ENCODE measurements at places on chromosomes 5 and 9.

GRCh38 chr9:106417685-106418084 lies 445.3 kb upstream of the ZNF462 start:
- DNase-seq = no peak

DNA sequence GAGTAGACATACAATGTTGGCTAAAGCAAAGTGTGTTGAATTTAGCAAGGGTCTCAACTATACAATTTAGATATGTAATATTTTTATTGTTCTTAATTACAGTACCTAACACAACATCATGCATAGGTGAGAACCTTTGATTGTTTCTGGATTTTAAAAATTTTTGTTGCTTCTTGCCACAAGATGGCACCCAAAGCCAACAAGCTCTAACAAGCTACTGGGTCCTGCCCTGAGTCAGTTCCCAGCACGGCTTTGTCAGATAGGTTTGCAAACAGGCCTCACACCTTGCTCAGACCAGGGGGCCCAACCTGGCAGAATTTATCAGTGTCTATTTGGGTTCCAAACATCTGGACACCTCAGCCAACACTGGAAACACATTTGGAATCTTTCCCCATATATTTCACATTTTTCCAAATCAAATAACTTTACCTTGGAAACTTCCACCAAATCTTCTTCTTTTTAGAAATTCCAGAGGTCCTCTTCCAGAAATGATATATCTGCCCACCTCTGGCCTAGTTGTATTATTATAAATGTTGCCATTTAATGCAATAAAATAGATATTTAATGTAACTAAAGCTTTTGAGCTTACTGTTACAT lies 49.5 kb upstream of the EGFLAM start:
- peak; percentile 74 for DNase-seq

GRCh38 chr9:94554439-94555331 lies at the start of gene PCAT7:
Gene PCAT7 (plus strand): TSS chr9:94555083.
- DNase-seq = peak; percentile 36

- no peak for DNase-seq
Observed at GRCh38 chr9:123228967-123229366, 39.4 kb downstream of the STRBP start.

DNA sequence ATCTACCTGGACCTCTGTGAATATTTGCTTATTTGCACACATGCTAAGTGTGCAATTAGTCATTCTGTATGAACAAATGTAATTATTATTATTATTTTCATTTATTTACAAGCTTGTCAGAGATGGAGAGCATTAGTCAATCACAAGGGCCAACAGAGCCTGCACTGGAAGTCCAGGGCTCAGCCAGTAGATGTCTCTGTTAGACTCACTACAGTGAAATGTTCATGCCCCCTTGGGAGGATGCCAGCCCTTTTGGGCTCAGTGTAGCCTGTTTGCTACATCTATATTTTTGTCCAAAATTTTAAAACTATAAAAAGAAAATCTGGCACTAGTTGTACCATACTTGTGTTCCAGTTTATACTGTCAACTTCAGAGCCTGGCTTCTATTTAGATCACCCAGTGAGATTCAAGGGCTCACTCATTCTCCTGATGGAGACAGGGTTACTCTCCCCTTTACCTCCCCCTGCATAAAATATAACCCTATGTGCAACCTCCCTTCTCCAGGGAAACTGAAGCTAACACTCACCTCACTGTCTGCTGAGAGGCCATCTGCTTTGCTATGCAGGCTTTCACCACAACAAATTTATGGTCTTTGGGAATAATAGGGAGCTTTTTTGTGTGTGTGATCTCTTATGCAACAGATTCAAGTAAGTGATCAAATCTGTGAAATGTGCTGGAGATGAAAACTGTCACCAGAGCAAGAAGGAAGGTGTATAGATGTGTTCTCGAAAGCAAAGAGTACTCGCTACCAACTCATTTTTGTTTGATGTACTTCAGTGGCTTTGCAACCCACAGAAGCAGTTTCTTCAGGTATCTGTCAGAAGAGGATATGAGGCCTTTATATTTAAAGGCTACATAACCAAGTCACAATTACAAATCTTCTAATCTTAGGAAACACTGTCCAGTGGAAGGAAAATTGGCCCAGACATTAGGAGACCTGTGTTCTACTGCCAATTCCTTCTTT lies 99.9 kb upstream of the TLE4 start:
- DNase-seq = peak; percentile 57

GRCh38 chr9:18865542-18865941 lies 167.5 kb downstream of the SAXO1 start:
- DNase-seq = no peak

DNA sequence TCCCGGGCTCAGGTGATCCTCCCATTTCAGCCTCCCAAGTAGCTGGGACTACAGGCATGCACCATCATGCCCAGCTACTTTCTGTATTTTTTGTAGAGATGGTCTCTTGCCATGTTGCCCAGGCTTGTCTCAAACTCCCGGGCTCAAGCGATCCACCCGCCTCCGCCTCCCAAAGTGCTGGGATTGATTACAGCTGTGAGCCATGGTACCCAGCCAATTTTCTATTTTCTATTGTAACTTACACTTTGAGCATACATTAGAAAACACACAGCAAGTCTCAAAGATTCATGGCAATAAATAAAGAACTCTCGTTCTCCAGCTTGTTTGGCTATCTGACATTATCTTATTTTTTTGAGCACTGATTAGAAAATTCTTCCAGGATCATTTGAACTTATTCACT lies 228.7 kb downstream of the ADAMTS6 start:
- no peak for DNase-seq

GRCh38 chr9:136624184-136624951 lies 38.3 kb upstream of the EGFL7 start:
- peak; percentile 92 for DNase-seq

DNA sequence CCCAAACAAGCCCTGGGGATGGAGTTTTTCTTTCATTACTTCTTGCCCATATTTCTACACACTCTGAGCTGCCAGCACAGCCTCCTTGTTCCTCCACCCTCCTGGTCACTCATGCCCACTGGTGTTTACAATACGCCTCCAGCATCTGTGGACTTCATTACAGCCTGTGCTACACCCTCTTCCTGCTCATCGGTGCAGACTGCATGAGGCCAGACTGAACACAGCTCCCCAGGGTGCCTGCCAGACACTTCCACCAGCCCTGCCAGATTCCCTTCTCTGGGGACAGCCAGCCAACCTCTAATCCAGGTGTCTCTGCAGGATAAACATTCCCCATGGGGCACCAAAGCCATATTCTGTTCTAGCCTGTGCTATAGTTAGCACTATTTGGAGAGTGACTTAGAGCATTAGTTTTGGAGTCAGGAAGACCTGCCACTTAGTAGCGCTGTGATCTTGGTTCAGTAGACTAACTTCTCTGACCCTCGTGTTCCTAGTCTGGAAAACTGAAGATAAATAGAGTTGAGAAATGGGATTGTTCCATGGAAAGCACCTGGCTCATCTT lies 163.8 kb upstream of the KLF4 start:
- DNase-seq = no peak

DNA sequence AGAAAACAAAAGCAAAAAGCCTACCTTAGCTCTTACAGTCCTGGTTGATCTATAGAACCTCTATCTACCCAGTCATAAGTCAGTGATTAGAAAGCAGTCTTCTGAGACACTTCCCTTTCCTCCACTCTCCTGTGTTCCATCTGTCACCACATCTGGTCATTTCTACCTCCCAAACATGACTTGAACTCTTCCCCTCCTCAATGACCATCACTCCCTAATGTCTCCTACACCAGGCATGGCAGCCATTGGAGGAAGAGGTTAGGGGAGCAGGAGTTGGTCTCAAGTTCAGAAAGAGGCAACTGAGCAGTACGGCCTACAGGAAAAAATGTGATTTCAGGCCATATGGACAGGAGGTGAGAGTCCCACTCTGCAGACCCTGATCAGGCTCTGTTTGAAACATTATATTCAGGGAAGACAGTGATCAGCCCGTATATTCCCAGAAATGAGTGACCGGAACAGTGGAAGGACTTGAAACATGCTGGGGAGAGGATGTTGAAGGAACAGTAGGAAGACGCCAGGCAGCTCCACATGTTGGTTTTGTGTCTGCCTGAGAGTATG lies 12.0 kb downstream of the ABLIM3 start:
- no peak for DNase-seq

DNA sequence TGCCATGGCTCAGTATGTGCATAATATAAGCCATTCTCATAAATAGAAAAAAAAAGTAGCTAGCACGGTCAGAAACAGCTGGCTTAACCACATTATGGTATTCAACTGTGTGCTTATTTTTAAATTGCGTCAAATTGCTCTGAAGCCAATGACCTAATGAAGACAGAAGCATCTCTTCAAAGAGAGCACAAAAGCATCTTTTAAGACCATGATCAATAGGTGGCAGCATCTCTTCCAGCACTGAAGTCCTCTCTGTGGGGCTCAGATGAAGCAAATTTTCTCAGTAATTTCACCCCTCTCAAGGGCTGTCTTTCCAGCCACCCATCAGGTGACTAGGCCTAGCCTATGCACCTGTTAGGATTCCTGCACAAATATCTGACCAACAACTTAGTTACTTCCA lies 251.4 kb downstream of the GLIS3 start:
- DNase-seq = peak; percentile 43

- no peak for DNase-seq
Observed at GRCh38 chr9:120473608-120474007, 106.4 kb downstream of the CDK5RAP2 start.

GRCh38 chr5:143554187-143554717 lies 150.8 kb upstream of the NR3C1 start:
- DNase-seq = peak; percentile 97

- DNase-seq = no peak
Observed at GRCh38 chr5:27511061-27511460, 472.7 kb upstream of the CDH9 start.

GRCh38 chr9:107208121-107208520 lies 75.0 kb upstream of the RAD23B start:
- no peak for DNase-seq

GRCh38 chr5:72369711-72370110 lies 49.5 kb downstream of the PTCD2 start:
- no peak for DNase-seq

DNA sequence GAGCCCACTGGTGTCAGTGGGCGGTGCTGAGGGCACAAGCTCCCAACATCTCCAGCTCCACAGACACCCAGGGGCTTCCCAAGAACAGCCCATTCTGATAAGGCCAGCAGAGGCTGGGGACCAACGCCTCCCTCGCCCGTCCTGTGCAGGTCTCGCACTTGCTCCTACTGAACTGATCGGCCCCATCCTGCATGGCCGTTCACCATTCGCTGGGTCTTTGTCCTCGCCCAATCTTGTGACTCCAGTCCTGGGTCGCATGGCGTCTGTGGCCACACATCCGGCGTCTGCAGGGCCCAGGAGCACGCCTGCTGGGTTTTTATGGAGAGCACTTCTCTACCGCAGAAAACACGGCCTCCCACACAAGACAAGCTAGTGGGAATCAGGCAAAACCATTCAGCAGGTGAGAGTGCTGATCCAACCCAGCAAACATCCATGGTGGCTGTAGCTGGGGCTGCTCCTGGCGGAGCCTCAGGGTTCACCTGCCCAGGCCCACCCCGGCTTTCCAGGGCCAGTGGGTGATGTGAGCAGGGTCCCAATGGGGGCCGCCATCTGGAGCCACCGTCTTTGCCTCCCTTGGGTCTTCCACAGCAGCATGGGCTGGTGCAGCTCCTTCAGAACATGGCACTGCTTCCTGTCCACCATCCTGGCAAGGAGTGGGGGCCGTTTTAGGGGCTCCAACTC lies 7.4 kb downstream of the LRRC14B start:
- DNase-seq = no peak

- no peak for DNase-seq
Observed at GRCh38 chr9:129467739-129468666, 152.9 kb downstream of the C9orf50 start.
